Spleen (tissue), 13 donors: ENCODE measurements at places on chromosomes 2 and 18. TPM values are rescaled to one million over a fixed set of nuclear protein-coding genes. Genes with fewer than 3 reads are reported as not detected.

DNA sequence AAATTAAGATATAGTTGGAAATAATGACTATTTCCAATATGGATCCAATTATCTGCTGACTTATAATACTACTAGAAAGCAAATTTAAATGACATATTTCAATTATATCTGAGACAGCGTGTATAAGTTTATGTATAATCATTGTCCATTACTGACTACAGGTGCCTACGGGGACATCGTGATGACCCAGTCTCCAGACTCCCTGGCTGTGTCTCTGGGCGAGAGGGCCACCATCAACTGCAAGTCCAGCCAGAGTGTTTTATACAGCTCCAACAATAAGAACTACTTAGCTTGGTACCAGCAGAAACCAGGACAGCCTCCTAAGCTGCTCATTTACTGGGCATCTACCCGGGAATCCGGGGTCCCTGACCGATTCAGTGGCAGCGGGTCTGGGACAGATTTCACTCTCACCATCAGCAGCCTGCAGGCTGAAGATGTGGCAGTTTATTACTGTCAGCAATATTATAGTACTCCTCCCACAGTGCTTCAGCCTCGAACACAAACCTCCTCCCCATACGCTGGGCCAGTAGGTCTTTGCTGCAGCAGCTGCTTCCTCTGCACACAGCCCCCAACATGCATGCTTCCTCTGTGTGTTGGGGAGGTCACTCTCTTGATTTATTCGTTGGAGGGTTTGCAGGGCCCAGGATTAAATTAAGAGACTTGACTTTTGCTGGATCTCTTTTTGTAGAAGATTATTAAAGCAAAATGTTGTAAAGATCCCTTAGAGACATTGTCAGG lies 194.4 kb downstream of the RPIA start:
- peaks cover 23% of the 10 kb centered on the region for H3K4me1 ChIP-seq
- DNase-seq = peak; percentile 77
- H3K4me3 ChIP-seq = no peak overlapping the region
- H3K27me3 ChIP-seq = no peaks in the 10 kb centered on the region
- no peaks in the 10 kb centered on the region for H3K36me3 ChIP-seq
- no peak overlapping the region for H3K27ac ChIP-seq

DNA sequence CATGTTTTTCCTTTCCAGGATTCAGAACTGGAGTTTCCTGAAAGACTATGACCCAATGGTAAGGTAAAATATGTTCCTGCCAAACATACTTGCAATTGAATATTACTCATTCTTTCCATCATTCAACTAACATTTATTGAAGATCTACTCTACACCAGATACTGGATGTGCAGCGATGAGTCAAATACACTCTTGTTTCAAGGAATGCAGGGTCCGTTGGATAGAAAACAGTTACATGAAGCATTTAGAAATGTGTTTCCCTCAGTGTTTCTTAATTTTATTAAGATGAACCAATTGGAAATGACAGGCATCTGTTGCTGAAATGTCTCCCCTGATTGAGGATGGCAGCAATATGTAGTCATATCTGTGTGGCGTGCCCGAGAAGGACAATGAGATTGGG lies 14.8 kb upstream of the SLC66A3 start:
- no peak overlapping the region for H3K4me3 ChIP-seq
- no peaks in the 10 kb centered on the region for H3K36me3 ChIP-seq
- H3K4me1 ChIP-seq = no peaks in the 10 kb centered on the region
- no peak for DNase-seq
- no peak overlapping the region for H3K27ac ChIP-seq
- no peaks in the 10 kb centered on the region for H3K27me3 ChIP-seq

- no peak overlapping the region for H3K4me3 ChIP-seq
- no peak overlapping the region for H3K27ac ChIP-seq
- no peaks in the 10 kb centered on the region for H3K36me3 ChIP-seq
- H3K27me3 ChIP-seq = no peaks in the 10 kb centered on the region
- no peaks in the 10 kb centered on the region for H3K4me1 ChIP-seq
These were observed 15.5 kb upstream of the ACVR1 start for GRCh38 chr2:157891643-157892041.

ZNF516 gene
- 4.9 TPM for polyA plus RNA-seq

GRCh38 chr2:58893656-58894351 lies 652.7 kb upstream of the FANCL start:
- no peaks in the 10 kb centered on the region for H3K27me3 ChIP-seq
- H3K4me3 ChIP-seq = no peak overlapping the region
- H3K36me3 ChIP-seq = no peaks in the 10 kb centered on the region
- no peak for DNase-seq
- H3K27ac ChIP-seq = no peak overlapping the region
- no peaks in the 10 kb centered on the region for H3K4me1 ChIP-seq

GRCh38 chr2:854460-854859 lies 96.2 kb upstream of the SNTG2 start:
- H3K27ac ChIP-seq = no peak overlapping the region
- no peaks in the 10 kb centered on the region for H3K27me3 ChIP-seq
- H3K4me3 ChIP-seq = no peak overlapping the region
- no peaks in the 10 kb centered on the region for H3K36me3 ChIP-seq

DNA sequence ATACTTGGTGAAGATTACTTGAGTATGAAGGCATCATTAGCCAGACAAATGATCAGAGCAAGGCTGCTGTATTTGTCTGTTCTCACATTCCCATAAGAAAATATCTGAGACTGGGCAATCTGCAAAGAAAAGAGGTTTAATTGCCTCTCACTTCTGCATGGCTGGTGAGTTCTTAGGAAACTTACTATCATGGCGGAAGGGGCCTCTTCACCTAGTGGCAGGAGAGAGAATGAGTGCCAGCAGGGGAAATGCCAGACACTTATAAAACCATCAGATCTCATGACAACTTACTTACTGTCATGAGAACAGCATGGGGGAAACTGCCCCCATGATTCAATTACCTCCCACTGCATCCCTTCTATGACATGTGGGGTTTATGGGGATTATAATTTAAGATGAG lies 452.3 kb downstream of the GALR1 start:
- no peaks in the 10 kb centered on the region for H3K36me3 ChIP-seq
- H3K4me3 ChIP-seq = no peak overlapping the region
- no peaks in the 10 kb centered on the region for H3K27me3 ChIP-seq
- H3K27ac ChIP-seq = no peak overlapping the region
- no peak for DNase-seq

DNA sequence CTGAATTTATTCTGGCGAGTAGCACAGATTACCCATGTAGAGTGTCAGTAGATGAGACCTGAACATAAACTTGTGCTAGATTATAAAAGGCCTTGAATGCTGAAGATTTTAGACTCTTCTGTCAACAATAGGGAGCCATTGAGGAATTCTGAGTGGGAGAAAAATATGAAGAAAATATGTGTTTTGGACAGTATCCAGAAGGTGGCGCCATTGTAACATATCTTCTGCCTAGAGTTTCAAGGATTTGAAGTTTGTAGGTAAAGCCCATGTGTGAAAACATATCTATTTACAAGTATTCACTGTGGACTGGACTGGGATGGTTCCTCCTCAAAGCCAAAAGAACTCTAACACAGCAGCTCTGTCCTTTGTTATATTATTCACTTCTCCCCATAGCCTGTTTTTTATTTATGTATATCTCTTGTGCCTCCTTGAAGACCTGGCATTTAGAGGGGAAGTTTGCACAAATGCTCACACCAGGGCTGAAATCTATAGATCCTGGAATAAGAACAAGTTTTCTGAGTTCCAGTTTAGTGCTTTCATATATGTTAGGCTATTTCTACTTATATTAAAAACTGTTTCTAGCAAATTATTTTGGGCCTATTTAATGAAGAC lies 124.9 kb downstream of the RDH14 start:
- no peaks in the 10 kb centered on the region for H3K27me3 ChIP-seq
- no peak overlapping the region for H3K4me3 ChIP-seq
- no peak for DNase-seq
- H3K36me3 ChIP-seq = no peaks in the 10 kb centered on the region
- H3K27ac ChIP-seq = no peak overlapping the region

DNA sequence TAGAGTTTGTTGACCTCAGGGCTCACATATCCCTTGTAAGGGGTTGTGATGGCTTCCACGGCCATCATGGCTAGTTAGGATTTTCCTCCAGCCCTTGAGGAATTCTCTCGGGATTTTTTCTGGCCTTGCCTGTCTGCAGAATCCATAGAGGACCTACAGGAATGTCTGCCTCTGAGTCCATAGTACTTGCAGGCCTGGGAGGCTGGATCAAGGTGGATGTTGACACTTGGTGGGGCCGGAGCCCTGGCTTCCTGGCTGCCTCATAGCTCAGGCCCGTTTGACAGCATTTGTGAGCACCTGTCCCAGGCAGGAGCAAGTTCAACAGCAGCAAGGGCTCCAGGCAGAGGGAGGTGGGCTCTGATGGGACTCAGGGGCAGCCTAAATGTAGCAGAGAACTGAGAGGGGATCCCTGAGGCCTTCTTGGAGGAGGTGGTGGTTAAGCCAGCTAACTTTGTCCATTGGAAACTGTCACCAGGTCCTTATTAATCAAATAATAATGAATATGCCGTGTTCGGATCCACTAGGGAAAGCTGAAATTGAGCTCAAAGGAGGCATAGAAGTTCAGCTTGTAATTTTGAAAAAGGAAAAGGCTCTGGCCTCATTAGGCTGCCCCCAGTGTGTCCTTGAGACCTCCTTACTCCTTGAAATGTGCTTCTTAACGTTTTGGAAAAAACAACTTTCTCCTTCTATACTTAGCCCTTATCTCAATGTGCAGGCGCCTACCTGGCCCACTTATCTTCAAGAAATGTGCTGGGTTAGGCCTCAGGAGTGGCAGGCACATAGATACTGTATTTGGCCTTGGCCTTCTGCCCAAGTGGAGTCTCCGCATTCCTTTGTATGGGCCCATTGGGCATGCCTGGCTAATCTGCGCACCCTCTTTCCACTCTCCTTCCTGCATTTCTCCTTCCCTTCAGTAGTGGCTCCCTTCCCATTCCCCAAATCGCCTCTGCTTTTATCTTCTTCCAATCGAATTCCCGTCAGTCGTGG lies 66.9 kb downstream of the HPCAL1 start:
- no peaks in the 10 kb centered on the region for H3K4me1 ChIP-seq
- H3K4me3 ChIP-seq = no peak overlapping the region
- H3K27ac ChIP-seq = no peak overlapping the region
- no peaks in the 10 kb centered on the region for H3K36me3 ChIP-seq
- DNase-seq = no peak
- H3K27me3 ChIP-seq = no peaks in the 10 kb centered on the region

DNA sequence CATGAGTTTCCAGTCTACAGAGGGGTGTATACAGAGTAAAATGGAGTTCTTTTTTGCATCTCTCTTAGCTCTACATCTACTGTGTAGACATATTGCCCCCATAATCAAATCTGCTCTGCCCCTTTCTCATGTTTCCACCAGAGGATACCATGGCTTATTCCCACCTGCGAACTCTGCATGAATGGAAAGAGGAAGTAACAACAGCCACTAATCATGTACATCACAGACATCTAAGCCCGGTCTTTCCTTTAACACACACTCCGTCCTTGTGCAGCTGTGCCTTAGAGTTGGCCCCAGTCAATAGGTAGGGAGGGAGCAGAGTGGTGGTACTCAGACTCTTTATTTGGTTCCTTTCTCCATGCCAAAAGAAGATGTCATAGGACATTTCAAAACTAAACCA lies 147.3 kb upstream of the NRP2 start:
- DNase-seq = no peak
- H3K36me3 ChIP-seq = no peaks in the 10 kb centered on the region
- H3K27me3 ChIP-seq = no peaks in the 10 kb centered on the region
- H3K4me1 ChIP-seq = peaks cover 6% of the 10 kb centered on the region
- no peak overlapping the region for H3K27ac ChIP-seq

- H3K27me3 ChIP-seq = no peaks in the 10 kb centered on the region
- H3K36me3 ChIP-seq = no peaks in the 10 kb centered on the region
- DNase-seq = no peak
- H3K27ac ChIP-seq = no peak overlapping the region
- H3K4me1 ChIP-seq = no peaks in the 10 kb centered on the region
- no peak overlapping the region for H3K4me3 ChIP-seq
These were observed 235.6 kb downstream of the NUP35 start for GRCh38 chr2:183359867-183360266.

NCKAP5 gene
- polyA plus RNA-seq = 0.76 TPM

DNA sequence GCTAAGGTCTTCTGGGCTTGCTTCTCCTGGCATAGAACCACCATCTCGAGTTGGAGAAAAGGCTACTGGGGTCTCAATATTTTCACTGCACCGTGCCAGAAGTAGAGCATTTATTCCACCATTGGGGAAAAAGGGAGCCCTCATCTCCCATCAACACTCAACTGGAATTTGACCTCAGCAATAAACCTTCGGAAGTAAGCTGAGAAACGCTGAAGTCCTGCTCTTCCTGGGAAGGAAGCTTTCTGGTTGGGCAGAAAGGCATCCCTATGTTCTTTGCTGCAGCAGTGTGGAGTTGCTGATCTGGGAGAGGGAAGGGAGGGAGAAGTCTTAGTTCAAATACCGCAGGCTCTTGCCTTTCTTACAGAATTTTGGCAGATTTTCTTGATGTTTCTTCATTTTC lies 368.8 kb downstream of the NUP35 start:
- H3K4me1 ChIP-seq = no peaks in the 10 kb centered on the region
- no peak overlapping the region for H3K27ac ChIP-seq
- no peak for DNase-seq

- H3K27ac ChIP-seq = no peak overlapping the region
- no peak overlapping the region for H3K4me3 ChIP-seq
- H3K36me3 ChIP-seq = no peaks in the 10 kb centered on the region
- H3K4me1 ChIP-seq = no peaks in the 10 kb centered on the region
These were observed 1103.2 kb upstream of the ZEB2 start for GRCh38 chr2:145623136-145623535.

REL gene
- 1.5 TPM for polyA plus RNA-seq

- no peaks in the 10 kb centered on the region for H3K36me3 ChIP-seq
- no peak overlapping the region for H3K27ac ChIP-seq
- no peaks in the 10 kb centered on the region for H3K4me1 ChIP-seq
- no peaks in the 10 kb centered on the region for H3K27me3 ChIP-seq
- no peak overlapping the region for H3K4me3 ChIP-seq
These were observed 106.3 kb upstream of the CDCA7 start for GRCh38 chr2:173248381-173248780.

ABCG8 gene
- 0.02 TPM for polyA plus RNA-seq

DNA sequence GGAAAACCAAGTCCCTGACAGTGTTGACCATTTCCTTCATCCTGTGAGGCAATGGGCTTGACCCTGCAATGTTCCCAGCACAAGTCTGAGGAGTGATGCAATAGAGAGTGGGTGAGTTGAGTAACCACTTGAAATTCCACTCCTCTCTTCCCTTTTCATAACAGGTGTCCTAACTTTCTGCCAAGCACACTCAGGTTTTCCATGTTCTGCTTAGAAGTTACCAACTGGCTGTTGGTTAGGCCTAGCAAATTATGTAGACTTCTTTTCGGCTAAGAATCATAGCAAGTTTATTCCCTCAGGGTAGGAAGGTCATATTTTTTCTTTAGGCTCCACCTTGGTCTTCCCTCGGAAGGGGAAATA lies 11.5 kb downstream of the GNLY start:
- no peak overlapping the region for H3K4me3 ChIP-seq
- H3K27me3 ChIP-seq = no peaks in the 10 kb centered on the region
- H3K36me3 ChIP-seq = no peaks in the 10 kb centered on the region
- peaks cover 84% of the 10 kb centered on the region for H3K4me1 ChIP-seq

TDRD15 gene
- polyA plus RNA-seq = 0.02 TPM

GRCh38 chr18:48909721-48910120 lies 41.0 kb downstream of the SMAD7 start:
- H3K27ac ChIP-seq = no peak overlapping the region
- no peaks in the 10 kb centered on the region for H3K36me3 ChIP-seq
- no peak overlapping the region for H3K4me3 ChIP-seq
- no peaks in the 10 kb centered on the region for H3K27me3 ChIP-seq
- no peaks in the 10 kb centered on the region for H3K4me1 ChIP-seq
- no peak for DNase-seq

ACMSD gene
- not detected for polyA plus RNA-seq

CRYGD gene
- not detected for polyA plus RNA-seq

- no peaks in the 10 kb centered on the region for H3K36me3 ChIP-seq
- H3K27me3 ChIP-seq = no peaks in the 10 kb centered on the region
- no peak overlapping the region for H3K27ac ChIP-seq
- no peak overlapping the region for H3K4me3 ChIP-seq
These were observed 171.2 kb upstream of the SLC14A2 start for GRCh38 chr18:45444040-45444439.

ANKRD44 gene
- polyA plus RNA-seq = 18.5 TPM

IL1R1 gene
- 17.0 TPM for polyA plus RNA-seq
